GDM1 (cell line): ENCODE measurements at places on chromosomes 16 and 17.

- no peak for DNase-seq
Measured at GRCh38 chr17:68776451-68776850, 175.3 kb upstream of the FAM20A start.

- no peak for DNase-seq
Measured at GRCh38 chr17:79735096-79735495, 4.4 kb downstream of the ENPP7 start.

DNA sequence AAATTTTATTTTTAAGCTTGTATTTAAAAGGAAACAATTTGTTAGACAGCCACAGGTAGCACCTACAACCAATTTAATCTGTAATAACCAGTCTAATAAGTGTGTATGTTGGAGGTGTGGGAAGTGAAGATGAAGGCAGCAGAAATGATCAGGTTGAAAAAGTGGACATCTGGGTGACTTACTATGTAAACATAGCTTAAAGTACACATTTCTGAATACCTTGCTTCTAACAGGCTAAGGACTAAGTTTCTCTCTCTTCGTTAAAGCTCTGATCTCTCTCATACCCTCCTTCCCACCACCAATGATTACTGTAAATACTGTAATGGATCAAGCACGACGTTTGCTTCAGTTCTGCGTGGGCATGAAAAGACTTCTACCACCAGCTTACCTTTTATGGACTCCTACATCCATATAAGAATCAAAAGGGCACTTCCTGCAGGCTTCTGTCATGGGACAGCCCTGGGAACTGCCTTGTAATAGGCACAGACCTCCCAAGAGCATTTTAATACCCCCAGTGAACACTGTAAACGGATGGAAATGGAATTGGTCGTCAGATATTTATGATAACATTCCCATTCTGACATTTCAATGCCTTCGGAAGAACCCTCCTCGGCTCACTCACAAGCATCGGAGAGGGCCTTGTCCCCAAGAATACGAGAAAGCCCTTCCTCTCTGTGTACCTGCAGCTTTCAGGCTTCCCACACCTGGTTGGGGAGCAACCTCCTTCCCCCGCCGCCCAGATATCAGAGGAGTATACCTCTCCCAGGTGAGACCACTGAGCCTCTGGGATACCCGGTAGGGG is 700 bp downstream of the CCDC43 start:
- DNase-seq, result no peak

DNA sequence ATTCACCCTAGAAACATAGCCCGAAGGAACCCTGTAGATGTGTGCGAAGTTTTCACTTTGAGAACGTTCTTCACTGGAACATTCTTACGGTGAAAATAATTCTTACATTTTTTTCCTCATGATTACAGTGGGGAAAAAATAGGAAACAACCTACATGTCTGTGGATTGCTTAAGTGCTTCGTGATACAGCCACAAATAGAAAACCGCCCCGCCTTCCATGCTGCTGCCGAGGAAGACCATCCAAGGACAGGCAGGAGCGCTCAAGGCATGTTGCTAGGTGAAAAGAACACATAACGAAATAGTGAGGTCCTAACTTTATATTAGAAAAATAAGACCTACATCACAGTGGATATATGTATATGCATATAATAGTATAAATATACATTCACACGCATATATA is 78.8 kb downstream of the BMERB1 start:
- no peak for DNase-seq

- DNase-seq, result no peak
Measured at GRCh38 chr17:74956093-74956492, 16.5 kb downstream of the HID1 start.
